ENCODE measurements at places on chromosomes 12 and 14.
A peak's percentile ranks its signal among the peaks of the same experiment; 100 is the strongest.

GRCh38 chr12:92289629-92290349, 144.1 kb upstream of the BTG1 start:
- DNase-seq, result no peak

GRCh38 chr12:124568431-124569374, 1.3 kb upstream of the NCOR2 start:
- peak; percentile 60 for DNase-seq

GRCh38 chr14:51006781-51007211, 62.5 kb upstream of the PYGL start:
- DNase-seq, result no peak

GRCh38 chr14:50012644-50013043, 103.7 kb downstream of the VCPKMT start:
- DNase-seq, result no peak

GRCh38 chr14:49992901-49993339, 100.0 kb downstream of the ARF6 start:
- no peak for DNase-seq

- no peak for DNase-seq
Measured at GRCh38 chr12:122518908-122519307, 7.8 kb downstream of the RSRC2 start.

GRCh38 chr14:80223696-80224465, 12.6 kb upstream of the DIO2 start:
- no peak for DNase-seq

DNA sequence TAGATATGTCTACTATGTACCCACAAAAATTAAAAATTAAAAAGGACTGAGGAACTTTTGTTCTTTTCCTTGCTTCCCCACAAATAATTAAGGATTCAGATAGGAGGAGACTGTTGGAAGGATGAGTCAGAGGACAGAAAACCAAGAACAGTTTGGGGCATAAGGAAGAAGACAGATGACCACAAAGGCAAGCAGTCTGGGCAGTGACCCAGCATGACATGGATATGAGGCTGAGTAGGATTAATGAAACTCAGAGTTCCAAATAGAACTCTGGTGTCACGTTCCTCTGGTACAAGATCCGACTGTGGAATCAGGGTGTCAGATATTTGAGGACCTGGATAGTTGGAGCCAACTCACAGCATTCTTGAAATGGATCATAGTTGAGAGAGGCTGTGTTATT, 89.3 kb upstream of the SLC38A4 start:
- DNase-seq, result no peak

DNA sequence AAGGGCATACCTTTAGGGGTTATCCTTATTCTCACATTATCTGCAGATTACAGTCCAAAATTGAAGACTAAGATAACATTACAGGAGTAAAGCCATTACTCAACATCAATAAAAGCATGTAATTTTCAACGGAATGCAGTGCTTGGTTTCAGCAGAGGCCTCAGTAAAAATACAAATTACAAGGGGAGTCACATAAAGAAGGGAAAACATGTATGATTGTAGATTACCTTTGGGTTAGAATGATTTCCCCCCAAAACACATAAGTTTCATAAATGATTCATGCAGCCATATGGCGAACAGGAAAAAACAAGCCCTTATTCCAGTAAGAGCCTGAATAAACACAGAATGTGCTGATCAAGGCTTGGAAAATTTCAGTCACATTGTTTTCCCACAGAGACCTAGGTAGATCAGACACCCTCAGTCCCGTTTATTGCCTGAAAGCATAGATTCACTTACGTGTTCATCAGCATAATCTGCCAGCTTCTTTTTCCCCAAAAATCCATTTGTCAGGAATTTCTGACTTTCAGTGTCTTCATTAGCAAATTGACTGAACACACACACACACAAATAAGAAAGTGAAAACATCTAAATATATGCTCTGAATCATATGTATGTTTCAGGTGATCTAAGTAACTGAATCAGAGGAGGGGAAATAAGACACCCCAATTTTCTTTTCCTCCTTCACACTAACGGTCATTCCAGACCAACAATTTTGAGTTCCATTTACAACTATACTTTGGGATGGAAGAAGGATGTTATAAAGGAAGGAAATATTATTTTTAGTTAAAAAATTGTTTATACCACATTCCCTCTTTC, 37.5 kb downstream of the SLC38A4 start:
- no peak for DNase-seq

- no peak for DNase-seq
Measured at GRCh38 chr12:21542403-21542802, 16.3 kb downstream of the SPX start.

DNA sequence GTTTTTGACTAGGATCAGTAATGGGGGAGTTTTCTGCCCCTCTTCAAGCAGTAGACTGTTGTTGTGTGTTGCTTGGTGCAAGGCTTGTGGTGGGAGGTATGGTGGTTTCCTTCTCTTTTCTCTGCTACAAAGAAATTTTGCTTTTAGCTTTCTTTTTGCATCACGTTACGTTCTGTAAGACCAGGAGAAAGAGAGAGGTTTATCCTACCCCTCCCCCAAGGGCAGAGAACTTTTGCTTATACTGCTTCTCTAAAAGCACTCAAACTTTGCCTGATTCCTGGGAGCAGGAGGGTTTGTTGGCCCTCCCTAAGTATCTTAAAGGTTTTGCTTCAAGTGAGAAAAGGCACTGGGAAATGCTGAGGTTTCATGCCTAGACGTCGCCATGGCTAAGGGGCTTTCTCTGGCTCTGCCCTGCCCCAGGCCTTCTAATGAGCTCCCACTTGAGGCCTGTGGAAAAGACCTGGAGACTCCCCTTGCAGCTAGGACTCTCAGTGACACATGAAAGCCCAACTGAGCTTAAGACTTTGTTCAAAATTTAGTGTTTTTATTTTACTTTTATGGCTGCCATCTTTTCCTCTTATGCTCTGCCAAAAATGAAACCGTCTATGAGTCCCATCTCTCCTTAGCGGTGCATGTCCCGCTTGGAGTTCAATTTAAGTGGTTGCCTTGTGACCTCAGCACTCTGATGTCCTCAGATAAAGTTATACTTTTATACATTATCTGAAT, 49.2 kb downstream of the EIF2S3B start:
- peak; percentile 58 for DNase-seq

DNA sequence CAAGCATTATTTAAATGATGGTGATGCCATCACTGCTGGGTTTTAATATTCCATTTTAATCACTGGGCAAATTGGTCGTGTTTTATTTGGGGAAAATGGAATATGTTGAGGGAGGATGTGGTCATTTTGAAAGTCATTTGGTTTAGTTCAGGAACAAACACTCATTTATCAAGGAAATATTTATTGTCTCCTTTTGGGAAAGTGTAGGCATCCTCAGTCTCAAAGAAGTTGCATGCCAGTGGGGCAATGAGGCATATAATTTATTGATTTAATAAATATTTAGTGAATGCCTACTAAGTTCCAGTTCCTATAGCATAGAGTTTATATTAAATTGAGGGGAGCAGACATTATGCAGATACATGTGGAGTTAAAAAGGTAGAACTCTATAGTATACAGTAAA, 134.3 kb downstream of the NPAS3 start:
- DNase-seq, result no peak

DNA sequence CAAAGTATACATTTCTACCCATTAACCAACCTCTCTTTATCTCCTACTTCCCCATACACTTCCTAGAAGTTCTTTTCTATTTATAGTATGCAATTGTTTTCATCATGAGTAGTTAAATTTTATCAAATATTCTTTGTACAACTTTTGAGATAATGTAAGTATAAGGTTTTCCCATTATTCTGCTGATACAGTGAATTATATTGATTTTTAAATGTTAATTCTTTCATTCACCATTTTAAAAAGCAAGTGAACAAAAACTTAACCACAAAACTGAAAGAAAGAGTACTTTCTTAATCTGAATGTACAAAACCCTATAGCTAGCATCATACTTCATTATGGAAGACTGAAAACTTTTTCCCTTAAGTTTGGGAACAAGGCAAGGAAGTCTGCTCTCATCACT, 9.5 kb upstream of the SLCO1B3 start:
- no peak for DNase-seq

DNA sequence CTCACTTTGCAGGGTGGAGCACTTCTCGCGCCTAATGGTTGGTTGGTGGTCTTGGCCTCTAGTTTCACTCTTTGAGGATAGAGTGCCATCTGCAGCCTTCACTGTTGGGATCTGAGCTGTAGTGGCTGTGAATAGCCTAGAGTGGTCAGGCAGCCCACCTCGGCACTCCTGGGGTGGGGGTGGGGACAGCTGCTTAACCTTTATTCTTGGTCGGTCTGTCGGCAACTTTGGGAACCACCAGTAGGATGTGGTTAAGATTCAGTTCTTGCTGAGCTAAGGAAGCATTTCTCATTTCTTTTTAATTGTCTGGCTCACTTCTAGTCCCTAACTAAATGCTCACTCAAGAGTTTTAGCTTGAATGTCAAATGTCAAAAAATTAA, 21.1 kb downstream of the TMBIM6 start:
- DNase-seq, result no peak

DNA sequence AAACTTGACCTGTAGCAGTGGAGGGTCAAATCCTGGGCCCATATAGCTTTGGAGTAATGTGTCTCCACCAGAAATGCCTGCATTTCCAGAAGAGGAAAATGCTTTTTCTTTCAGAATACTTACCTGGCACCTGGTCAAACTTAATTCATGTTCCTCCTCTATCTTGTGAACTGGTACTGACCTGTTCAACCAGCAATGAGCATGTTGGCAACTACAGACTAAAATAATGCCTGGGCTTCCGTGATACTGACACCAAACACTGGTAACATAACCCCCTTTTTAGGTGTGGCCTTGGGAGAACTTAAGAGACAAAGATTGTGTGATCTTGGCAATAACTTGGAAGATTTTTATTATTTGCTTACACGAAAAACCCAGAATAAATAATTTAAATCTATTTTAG, 23.8 kb upstream of the MGST1 start:
- no peak for DNase-seq

GRCh38 chr14:26703686-26704366, 106.0 kb upstream of the NOVA1 start:
- DNase-seq, result no peak

DNA sequence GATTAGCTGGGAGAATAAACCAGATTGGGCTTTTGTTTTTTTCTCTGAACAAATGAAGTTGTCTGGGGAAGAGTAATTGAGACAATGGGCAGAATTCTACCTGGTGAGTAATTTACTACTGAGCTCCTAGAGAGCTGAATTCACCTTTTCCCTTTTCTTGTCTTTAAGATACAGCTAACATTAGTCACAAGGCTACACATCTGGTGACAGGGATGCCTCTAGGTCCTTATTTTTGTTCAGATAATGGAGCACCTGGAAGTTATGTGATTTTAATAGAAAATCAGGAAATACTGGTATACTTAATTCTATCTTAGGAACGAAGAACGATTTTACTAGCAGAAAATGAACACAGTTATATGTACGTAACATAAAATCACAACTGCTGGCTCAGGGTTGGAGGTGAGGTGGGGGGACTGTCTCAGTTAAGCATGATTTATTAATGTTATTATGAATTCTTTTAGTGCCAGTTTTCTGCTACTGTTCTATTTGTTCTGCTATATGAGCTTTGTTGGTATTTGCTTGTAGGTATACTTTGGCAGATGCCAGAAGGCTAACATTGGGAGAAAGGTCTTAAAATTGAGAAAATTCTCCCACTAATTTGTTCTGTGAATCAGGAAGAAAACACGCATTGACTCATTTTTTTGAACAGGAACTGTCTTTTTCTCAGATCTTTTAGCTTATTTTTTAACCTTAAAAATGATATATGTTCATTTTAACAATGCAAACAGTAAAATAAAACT, 482.7 kb upstream of the RGS6 start:
- no peak for DNase-seq

- DNase-seq, result no peak
Measured at GRCh38 chr12:108109504-108109903, 19.6 kb upstream of the WSCD2 start.

GRCh38 chr14:103199124-103199523, 75.9 kb downstream of the TNFAIP2 start:
- no peak for DNase-seq

GRCh38 chr12:10771132-10771733, 31.2 kb downstream of the TAS2R7 start:
- peak; percentile 60 for DNase-seq

DNA sequence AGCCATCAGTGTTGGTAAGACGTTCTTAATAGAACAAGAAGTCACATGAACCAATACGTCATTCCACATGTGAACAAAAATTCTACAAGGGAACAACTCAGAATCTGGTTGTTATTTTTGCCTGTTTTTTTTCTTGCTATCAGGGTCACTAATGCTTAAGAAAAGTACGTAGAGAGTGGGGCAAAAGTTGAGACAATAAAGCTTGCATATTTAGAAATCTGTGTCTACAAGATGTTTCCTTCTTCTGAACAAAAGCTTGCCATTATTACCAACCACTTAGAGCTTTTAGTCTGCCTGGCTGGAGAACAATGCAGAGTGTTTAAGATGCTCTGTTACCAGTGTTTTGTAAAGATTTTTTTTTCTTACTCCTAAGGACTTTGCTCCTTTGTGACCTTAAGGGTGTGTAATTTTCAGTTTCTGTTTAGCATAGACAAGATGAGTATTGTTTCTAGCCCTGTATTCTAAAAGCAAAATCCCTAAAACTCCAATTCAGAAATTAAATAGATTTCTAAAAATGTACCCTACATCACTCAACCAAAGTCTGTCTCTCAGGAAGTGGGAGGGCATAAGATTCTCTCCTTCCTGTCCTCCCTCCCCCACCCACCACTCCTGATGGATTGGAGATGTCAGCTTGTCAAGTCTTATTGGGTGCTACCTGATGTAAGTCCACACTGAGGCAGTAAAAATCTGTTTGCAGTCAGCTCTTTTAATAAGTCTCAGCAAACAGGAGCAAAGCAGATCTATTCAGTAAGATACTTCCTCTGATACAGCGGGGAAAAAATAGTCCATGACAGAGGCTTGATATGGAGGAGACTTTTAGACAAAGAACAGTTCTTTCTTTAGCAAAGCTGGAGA, 267.6 kb downstream of the GRIN2B start:
- no peak for DNase-seq

DNA sequence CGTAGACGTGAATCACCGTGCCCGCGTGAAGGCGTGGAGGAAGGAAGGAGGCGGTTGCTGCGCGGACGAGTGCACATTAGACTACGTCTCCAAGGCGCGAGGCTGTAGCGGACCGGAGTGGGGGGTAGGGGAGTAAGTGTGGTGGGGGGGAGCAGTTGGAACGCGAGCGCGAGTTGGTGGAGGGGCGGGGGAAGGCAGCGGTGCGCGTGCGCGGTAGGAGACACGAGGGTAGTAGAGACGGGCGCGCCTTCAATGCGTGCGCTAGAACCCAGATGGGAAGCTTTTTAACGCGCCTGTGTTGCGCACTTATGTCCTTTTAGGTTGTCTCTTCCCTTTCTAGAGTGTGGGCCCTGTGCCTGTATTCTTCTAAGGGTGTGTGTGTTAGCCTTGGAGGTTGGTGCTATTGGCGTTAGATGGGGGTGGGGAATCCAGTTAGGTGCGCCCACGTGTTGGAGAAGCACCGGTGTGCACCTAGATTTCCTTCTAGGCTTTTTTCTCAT, 604 bp downstream of the EIF4B start:
- peak; percentile 80 for DNase-seq

GRCh38 chr12:65208964-65209654, 39.7 kb downstream of the LEMD3 start:
- no peak for DNase-seq

All from CD4-positive, alpha-beta T cell treated with Interleukin-4 for 1 hour (primary cell).